ENCODE measurements at places on chromosomes 1 and 21.
A peak's percentile ranks its signal among the peaks of the same experiment; 100 is the strongest.

GRCh38 chr1:152457071-152457470, 43.0 kb upstream of the CRNN start:
- H3K27ac ChIP-seq: no peak overlapping the region
- no peak overlapping the region for H3K4me3 ChIP-seq
- H3K27me3 ChIP-seq: peaks cover 38% of the 10 kb centered on the region
- no peaks in the 10 kb centered on the region for H3K36me3 ChIP-seq
- H3K4me1 ChIP-seq: peaks cover 20% of the 10 kb centered on the region
- DNase-seq: no peak

- no peak overlapping the region for H3K4me3 ChIP-seq
- H3K27ac ChIP-seq: no peak overlapping the region
- H3K36me3 ChIP-seq: no peaks in the 10 kb centered on the region
- no peaks in the 10 kb centered on the region for H3K4me1 ChIP-seq
- DNase-seq: no peak
These were observed 28.3 kb upstream of the PPM1J start for GRCh38 chr1:112743174-112744008.

GRCh38 chr1:85549834-85550233, 30.7 kb upstream of the CCN1 start:
- H3K36me3 ChIP-seq: no peaks in the 10 kb centered on the region
- H3K27ac ChIP-seq: no peak overlapping the region
- H3K4me1 ChIP-seq: no peaks in the 10 kb centered on the region
- no peaks in the 10 kb centered on the region for H3K27me3 ChIP-seq
- DNase-seq: no peak

DNA sequence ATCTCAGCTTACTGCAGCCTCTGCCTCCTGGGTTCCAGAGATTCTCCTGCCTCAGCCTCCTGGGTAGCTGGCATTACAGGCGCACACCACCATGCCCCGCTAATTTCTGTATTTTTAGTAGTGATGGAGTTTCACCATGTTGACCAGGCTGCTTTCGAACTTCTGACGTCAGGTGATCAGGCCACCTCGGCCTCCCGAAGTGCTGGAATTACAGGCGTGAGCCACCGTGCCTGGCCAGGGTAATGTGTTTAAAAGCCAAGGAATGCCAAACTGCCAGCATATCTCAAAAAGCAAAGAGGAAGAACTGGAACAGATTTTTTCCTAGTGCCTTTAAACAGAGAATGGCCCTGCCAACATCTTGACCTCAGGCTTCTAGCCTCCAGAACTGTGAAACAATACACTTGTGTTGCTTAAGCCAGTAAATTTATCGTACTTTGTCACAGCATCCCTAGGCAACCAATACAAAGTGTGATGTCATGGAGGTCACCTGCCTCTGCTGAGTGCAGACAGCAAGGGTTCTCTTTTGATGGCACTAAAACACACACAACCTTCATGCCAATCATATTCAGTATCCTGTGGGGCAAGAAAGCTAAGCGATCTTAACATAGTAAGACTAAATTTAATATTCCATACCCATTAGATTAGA, 858.3 kb upstream of the TMPRSS15 start:
- H3K4me3 ChIP-seq: no peak overlapping the region
- H3K27me3 ChIP-seq: no peaks in the 10 kb centered on the region
- H3K4me1 ChIP-seq: no peaks in the 10 kb centered on the region
- no peaks in the 10 kb centered on the region for H3K36me3 ChIP-seq

DNA sequence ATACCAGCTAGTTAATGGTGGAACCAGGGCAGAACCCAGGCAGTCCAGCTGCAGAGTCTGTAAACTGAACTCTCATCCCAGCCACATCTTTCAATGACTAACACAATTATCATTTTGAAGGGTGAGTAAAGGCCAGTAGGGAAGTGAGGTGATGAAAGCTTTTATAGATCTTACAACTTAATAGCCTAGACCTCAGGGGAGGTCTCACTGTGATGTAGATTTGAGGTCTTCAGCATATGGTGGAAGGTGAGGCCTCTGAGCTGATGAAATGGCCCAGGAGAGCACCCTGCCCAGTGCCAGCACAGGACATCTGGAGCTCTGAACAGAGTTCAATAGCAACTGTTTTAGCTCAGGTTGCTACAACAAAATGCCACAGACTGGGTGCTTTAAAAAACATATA, 44.8 kb upstream of the POU2F1 start:
- H3K36me3 ChIP-seq: no peaks in the 10 kb centered on the region
- no peak for DNase-seq
- no peak overlapping the region for H3K4me3 ChIP-seq

GRCh38 chr1:238242181-238242580, 351.5 kb upstream of the ZP4 start:
- H3K27me3 ChIP-seq: no peaks in the 10 kb centered on the region
- peak overlapping the region; percentile 74 for H3K27ac ChIP-seq
- H3K4me3 ChIP-seq: no peak overlapping the region
- no peak for DNase-seq

GRCh38 chr1:28910379-28911115, 3.8 kb upstream of the EPB41 start:
- no peaks in the 10 kb centered on the region for H3K27me3 ChIP-seq
- H3K27ac ChIP-seq: no peak overlapping the region
- no peak overlapping the region for H3K4me3 ChIP-seq

GRCh38 chr1:74895411-74895810, 162.5 kb downstream of the TYW3 start:
- H3K4me1 ChIP-seq: no peaks in the 10 kb centered on the region
- no peak overlapping the region for H3K27ac ChIP-seq
- no peaks in the 10 kb centered on the region for H3K27me3 ChIP-seq
- H3K36me3 ChIP-seq: no peaks in the 10 kb centered on the region

- no peaks in the 10 kb centered on the region for H3K27me3 ChIP-seq
- no peak overlapping the region for H3K4me3 ChIP-seq
- no peaks in the 10 kb centered on the region for H3K36me3 ChIP-seq
- H3K4me1 ChIP-seq: 0 out of 2 replicates have a peak, but pooled peaks cover 5% of the 10 kb centered on the region
These were observed 43.8 kb upstream of the KCNE2 start for GRCh38 chr21:34320011-34320410.

DNA sequence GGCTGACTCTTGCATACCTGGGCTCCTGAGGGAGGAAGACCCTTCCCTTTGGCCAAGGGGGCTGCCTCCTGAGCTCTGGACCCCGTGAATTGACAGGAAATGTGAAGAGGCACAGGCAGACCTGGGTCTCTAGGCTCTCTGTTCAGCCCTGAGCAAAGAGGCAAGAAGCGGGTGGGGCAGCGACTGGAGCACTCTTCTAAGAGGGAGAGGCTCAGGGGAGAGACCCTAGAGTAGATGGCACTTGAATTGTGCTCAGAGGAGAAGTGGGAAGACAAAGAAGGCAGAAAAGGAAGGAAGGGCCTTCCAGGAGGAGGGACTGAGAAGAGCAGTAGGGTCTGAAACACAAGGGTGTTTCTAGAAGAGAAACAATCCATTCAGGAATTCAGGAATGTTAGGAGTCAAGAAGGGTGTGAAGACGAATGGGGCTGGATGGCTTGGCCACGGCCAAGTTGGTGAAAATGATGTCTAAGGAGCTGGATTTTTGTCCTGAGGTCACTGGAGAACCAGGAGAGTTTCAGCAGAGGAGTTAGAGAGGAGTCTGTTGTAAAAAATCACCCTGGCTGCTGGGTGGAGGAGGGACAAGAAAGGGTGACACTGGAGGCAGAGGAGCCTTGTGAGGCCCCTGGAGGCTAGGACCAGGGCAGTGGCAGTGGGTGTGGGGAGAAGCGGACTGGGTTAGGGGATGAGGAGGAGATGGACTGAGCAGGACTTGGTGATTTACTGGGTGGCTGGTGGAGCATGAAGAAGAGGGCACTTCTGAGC, 5.3 kb downstream of the TIE1 start:
- H3K4me1 ChIP-seq: no peaks in the 10 kb centered on the region
- no peak overlapping the region for H3K27ac ChIP-seq
- H3K27me3 ChIP-seq: peaks cover 36% of the 10 kb centered on the region
- DNase-seq: no peak
- no peaks in the 10 kb centered on the region for H3K36me3 ChIP-seq

DNA sequence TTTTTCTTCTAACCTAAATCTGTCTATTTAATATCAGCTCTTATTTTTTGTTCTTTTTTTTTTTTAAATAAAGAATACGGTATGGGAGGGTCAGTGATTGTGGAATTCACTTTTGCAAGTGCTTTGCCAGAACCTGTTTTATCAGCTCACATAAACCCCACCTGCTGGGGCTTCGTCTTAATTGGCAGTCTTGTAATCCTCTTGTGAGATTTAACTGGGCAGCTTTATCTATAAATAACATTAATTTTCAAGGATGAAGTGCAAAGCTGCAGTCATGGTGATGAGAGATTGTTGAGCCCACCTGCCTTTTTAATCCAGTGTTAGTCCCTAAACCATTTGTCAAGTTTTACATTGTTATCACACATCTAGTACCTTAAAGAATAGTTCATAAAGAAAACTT, 18.2 kb upstream of the PDC start:
- no peaks in the 10 kb centered on the region for H3K27me3 ChIP-seq
- no peak overlapping the region for H3K4me3 ChIP-seq
- no peak overlapping the region for H3K27ac ChIP-seq
- H3K4me1 ChIP-seq: no peaks in the 10 kb centered on the region
- no peaks in the 10 kb centered on the region for H3K36me3 ChIP-seq

GRCh38 chr1:118954301-118954905, 33.7 kb downstream of the TBX15 start:
- H3K27ac ChIP-seq: no peak overlapping the region
- peaks cover 9% of the 10 kb centered on the region for H3K4me1 ChIP-seq
- no peaks in the 10 kb centered on the region for H3K27me3 ChIP-seq
- no peaks in the 10 kb centered on the region for H3K36me3 ChIP-seq
- DNase-seq: no peak

- H3K4me1 ChIP-seq: 0 out of 2 replicates have a peak, but pooled peaks cover 9% of the 10 kb centered on the region
- H3K36me3 ChIP-seq: no peaks in the 10 kb centered on the region
- no peak within 1 kb of the TSS for H3K27ac ChIP-seq
- H3K27me3 ChIP-seq: peaks cover 56% of the 10 kb centered on the region
These were observed at the start of gene CDA for GRCh38 chr1:20588634-20589225. Gene CDA (plus strand): TSS chr1:20589097. CDS start chr1:20589130, 33 bp downstream.

DNA sequence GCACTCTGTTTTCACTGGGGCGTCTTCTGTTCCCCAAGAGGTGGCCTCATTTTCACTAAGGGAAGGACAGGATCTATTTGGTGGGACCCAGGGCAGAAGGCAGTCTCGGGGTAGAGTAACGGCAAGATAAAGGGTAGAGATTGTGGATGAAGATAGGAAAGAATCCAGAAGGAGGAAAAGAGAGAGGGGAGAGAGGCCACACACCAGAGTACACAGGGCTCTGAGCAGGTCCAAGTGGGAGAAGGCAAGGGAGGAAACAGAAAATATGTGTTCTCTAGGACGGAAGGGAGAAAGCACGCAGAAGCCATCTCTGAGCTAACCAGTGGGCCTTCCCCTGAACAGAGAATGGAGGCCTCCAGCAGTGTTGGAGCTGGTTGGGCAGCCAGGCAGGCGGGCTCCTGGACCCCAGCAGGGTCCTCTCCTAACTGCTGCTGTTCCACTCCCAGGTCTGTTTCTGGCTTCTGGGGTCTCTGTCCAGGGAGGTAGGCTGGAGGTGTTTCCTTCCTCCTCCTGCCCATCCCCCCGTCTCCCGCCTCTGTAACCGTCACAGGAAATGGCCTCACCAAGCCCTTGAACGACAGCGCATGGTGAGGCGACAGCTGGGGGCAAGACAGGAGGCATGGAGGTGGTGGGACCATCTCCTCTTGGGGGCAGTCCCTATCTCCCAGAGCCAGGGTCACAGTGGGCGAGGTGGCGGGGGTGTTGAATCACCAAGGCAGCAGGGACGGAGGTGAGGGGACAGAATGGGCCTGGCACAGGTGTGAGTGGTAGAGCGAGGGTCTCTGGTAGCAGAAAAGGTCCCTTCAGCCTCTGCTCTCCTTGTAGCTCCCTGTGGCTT, 649 bp downstream of the PTPN7 start:
- peaks cover 16% of the 10 kb centered on the region for H3K4me1 ChIP-seq
- peak overlapping the region; percentile 77 for H3K4me3 ChIP-seq
- peak; percentile 75 for DNase-seq

DNA sequence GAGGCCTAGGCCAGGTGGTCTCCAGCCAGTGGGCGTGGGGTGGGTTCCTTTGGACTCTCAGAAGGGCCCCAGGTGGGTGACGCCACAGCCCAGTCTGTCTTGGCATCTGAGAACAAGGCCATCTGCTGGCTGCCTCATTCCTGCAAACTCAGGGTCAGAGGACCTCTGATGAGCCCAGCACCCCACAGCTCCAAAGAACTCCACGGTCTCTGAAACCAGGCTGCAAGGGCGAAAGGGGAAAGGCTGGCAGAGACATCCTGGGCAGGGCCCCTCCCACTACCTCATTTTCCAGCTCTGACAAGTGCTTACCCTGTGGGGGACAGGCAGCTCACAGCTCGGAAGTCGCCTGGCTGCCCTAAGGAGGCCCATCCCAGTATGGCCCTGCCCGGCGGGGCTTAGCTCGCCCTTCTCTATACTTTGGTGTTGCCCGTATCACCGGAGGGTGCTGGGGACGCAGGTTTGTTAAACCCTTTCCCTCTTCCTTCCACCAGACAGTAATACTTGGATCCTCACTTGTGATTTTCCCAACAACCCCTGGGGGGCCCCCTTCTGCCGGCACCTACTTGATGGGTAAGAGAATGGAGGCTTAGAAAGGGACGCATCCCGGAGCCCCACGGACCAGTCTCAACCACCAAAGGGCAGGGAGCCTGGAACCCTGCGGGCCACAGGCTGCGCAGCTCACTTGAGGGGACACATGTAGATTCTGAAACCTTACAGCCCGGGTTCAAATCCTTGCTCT, 10.9 kb upstream of the EDN2 start:
- no peak overlapping the region for H3K4me3 ChIP-seq
- no peaks in the 10 kb centered on the region for H3K36me3 ChIP-seq
- DNase-seq: no peak

DNA sequence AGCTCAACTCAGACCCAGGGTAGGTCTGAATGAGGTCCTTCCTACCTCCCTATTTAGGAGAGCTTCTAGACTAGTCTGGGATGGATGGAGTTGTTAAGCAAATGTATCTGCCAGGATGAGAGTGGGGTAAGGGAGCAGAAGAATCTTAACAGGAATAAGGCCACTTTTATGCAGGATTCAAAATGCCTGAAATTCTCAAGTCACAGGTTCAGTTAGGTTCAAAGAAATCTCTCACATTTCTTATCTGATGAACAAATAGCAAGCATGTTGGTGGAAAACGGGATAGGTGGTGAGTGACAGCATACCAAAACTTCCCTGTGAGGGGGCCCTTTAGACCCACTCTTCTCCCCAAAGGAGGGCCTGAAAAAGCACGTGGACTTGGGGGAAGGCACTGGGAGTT, 3.0 kb downstream of the SLAMF9 start:
- peaks cover 15% of the 10 kb centered on the region for H3K27me3 ChIP-seq
- no peak for DNase-seq
- H3K36me3 ChIP-seq: no peaks in the 10 kb centered on the region
- H3K4me1 ChIP-seq: no peaks in the 10 kb centered on the region
- H3K4me3 ChIP-seq: no peak overlapping the region

All from MM.1S (cell line).